ENCODE measurements at places on chromosomes 5 and 9.

- no peak for DNase-seq
Observed at GRCh38 chr9:76255781-76256455, 138.3 kb downstream of the RFK start.

DNA sequence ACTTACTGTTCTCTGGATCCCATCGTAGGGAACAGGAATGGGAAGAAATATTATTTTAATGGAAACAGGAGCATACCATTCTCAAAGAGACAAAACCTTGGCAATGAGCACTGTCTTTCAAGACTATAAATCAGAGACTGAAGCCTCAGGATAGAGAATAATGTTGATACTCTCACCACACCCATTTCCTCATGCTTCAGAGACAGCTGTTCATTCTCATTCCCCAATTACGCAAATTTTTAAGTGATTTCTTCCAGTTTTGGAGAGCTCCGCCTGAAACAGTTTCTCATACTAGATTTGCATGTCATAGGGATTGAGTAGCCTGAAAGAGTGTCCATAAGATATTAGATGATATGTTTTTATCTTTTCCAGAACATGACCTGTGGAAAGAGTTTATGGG is 290.5 kb upstream of the RASA1 start:
- DNase-seq, result no peak

GRCh38 chr5:119396030-119396664 is 40.3 kb downstream of the TNFAIP8 start:
- DNase-seq, result no peak

DNA sequence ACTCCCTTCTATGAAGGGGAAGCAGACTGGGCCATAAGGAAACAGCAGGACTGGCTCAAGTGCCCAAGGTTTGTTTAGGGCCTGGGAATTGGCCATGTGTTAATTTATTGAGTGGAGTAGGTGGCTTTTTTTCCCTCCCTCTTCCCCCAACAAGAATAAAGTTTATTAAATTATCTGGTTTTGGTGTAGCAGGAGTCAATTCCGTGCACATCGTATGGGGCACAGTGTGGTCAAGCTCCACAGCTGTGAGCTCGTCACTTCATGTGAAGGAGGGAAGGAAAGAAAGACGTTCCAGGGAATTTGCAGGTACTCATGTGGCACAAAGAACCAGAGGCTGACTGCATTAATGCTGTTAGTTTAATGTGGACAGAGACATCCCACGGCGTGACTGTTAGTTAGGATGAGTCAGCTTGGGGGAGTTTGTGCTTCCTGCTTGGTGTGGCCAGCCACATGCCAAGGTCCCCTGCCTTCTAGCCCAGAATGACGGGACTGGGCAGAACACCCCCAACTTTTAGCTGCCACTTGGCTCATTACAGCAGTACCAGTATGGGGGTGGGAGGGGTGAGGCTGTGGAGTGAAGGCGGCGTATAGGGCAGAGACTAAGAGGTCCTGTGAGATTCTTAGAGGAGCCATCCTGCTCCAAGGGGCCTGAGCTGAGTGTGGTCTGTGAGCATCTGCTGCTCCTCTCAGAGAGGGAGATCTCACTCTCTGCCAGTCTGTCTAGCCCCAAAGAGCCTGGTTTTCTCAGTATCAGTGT is 33.2 kb downstream of the CSF1R start:
- DNase-seq, result no peak

DNA sequence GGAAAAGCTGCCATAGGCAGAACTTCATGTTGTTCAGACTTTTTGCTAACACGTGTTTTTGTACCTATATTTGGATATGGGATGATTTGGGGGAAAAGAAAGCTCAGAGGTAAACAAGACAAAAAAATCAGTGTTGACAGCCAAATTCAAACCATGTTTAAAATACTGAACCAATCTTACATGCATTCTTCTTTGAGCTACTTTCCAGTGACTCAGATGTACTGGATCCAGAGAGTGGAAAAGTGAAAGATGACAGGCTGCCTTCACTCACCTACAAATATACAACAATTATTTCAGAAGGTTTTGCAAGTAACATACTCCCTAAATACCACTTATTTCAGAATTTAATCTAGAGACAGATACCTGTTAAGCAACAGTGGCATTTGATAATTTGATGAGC is 165.7 kb downstream of the MPDZ start:
- no peak for DNase-seq

GRCh38 chr5:180133060-180133459 is 61.5 kb upstream of the RNF130 start:
- no peak for DNase-seq

DNA sequence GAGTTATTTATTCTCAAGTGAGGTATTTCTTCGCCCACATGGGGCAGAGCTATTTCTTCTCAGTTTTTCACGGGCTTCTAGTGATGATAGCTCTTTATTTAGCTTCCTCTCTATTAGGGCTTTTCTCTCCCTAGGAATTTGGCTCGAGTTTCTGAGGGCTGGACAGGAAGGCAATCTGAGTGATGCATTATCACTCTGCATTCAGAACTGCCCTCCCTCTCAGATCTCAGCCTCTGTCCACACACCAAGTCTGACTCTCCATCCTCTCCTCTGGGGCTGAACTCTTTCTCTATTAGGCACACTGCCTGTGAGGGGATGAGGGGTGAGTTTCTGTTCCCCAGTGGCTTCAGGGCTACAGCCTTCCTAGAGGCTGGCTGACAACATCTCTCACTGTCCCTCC is 14.9 kb upstream of the SCAMP1 start:
- DNase-seq, result no peak

DNA sequence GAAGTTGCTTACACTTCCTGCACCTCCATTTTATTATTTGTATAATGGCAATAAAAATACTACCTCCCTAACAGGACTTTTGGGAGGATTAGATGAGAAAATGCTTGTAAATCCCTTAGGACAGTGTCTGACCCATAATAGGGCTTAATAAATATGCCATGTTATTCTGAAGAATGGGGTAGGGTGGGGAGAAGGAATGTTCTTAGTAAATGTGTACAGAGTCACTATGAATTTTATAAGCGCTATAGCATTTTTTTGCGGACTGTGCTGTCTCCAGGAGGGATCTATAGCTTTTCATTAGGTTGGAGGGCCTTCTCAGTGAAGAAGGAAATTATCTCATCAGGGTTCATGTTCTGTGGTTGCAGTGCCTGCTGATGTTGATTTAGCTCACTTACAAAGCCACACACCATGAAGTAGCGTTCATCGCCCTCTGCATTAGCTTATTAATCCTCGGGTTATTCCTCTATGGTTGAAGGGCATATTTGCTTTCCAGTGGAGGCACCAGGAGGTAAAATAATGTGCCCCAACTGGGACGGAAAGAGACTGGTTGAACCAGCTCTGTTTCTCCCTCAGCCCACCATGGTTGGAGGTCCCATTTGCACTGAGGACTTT is 497.1 kb downstream of the ARHGEF28 start:
- no peak for DNase-seq

GRCh38 chr5:30991462-30991861 is 202.0 kb upstream of the CDH6 start:
- DNase-seq, result no peak

DNA sequence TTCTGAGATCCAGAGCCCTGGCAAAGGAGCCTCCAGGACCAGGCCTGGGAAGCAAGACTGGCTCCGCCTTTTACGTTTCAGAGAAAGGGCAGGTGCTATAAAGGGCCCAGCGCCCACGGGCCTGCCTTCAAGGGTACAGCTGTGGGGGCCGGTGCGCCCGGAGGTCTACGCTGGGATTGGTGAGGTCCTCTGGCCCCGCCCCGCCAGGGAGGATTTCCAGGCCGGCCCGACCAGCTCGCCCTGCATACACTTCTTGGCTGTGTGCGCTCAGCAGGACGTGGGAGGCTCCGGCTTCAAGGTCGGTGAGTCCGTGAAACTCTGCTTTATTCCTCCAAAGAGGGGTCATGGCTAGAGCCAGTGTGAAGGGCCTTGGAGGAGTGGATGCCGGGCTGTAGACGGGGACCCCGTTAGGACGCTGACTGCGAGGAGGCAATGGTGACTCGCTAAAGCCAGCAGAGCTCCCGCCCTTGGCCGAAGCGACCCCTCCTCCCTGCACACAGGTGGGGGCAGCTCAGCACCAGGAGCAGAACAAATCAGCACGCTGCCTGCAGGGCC is at the start of gene CKMT2:
Gene CKMT2 (plus strand): TSS at position 243 of the 555 bp plus-strand sequence. CDS start 17,811 bp downstream, outside the sequence.
- DNase-seq, result no peak

DNA sequence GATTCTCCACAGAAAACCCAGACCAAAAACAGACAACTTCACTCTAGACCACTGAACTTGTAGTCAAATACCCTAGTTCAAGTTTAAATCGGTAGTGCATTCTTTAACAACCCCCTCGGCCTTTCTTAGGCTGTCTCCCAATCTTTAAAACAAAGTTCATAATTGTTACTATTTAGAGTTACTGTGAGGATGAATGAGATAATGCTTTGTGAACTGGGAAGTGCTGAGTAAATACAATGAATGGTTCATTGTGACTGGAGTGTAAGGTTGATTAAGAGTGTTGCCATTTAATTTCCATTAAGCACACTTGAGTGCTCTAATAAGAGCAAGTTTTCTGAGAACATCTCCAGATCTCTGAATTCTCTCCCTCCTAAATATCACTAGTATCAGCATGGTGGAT is 228.8 kb upstream of the PIK3R1 start:
- DNase-seq, result no peak

DNA sequence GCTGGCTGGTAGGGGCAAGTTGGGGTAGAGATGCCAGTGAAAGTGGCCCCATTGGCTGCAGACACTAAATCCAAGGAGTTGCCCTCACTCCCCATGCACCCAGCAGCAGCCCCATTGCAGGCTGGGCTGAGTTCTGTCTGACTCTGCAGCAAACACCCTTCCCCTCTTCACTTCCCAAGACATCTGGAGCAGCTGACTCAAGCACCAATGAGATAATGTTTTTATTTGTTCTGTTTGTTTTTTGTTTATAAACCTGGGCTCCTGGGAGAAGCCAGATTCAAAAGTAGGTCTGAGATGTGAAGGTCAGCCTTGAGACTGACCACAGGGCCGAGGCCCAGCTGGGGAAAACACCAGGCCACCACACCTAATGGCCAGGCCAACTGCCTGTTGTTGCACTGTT is 545.9 kb upstream of the KLF4 start:
- no peak for DNase-seq

- DNase-seq, result no peak
Observed at GRCh38 chr9:36136894-36137391, 410 bp downstream of the GLIPR2 start.

- DNase-seq, result no peak
Observed at GRCh38 chr9:72680593-72681282, 159.3 kb downstream of the TMC1 start.

- peak; percentile 7 for DNase-seq
Observed at GRCh38 chr5:172918421-172919371, 40.5 kb upstream of the RPL26L1 start.

DNA sequence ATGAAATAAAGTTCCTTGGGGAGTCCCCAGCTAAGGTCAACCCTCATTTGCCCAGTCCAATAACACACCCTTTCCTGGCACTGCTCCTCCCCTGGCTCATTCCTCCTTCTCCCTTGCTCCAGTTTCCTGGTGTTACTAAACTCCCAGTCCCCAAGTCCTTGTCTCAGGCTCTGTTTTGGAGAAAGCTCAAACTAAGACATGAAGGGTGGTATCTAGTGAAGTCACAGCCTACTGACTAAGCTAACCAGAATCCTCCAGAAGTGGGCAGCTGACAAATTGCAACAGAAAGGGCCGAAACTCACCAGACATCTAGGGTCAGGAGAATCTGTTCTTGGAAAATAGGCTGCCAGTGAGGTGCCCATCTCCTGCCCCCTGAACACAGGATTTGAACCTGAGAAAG is 118.7 kb upstream of the NEK6 start:
- no peak for DNase-seq

DNA sequence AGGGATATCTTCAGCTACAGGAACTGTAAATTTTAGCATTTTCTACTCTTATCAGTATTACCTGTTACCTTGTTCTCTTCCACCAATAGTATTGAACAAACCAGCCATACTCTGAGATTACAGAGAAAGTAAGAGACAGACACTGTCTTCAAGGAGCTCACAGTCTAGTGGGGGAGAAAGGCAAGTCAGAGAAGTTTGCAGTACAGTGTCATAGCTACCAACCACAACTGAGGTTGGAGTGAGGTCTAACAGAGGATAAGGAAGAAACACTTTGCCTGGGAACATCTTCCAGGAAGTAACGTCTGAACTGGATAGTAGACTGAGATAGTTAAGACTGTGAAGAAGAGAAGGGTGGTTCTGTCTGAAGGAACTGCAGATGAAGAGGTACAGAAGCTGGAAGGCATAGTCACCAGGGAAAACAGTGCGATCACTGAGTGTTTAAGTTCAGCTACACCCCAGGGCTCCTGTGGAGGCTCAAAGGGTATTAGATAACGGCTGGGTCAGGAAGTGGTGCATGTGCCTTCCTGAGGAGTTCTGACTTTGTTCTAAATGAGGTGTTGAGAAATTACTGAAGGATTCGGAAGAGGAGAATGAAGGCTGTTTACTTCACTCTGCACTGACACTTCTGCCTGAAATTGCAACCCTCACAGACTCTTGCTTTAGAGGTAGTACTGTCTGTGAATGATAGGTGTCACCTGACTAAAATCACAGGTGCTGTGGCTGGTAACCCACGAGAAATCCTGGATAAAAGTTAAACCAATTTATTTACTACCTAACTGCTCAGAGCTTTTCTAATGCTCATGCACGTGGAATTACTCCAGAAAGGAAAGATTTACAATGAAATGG is 841.6 kb downstream of the MAT2B start:
- no peak for DNase-seq

- DNase-seq, result peak; percentile 25
Observed at GRCh38 chr5:42756606-42757601, at the start of gene CCDC152. Gene CCDC152, plus strand, starts transcription at chr5:42756818. Its CDS starts 2,304 bp downstream, at chr5:42759122.

- no peak for DNase-seq
Observed at GRCh38 chr5:128762661-128763306, 202.5 kb upstream of the SLC27A6 start.

DNA sequence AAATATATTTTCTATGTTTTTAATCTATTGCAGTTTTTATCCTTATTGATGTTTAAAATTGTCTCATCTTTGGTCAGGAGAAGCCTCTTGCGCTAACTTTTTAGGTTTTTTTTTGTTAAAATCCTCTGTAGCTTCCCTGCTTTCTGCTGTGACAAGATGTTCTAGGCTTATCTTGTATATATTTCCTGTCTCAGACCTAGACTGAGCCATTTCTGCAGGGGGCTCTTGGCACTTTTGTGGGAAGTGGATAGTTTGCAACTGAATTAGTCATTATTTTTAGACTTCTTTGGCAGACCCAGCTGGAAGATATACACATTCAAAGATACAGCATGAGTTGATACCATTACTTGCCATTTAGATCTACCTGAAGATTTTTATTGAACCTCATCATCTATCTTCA is 28.8 kb downstream of the TCERG1 start:
- DNase-seq, result no peak

DNA sequence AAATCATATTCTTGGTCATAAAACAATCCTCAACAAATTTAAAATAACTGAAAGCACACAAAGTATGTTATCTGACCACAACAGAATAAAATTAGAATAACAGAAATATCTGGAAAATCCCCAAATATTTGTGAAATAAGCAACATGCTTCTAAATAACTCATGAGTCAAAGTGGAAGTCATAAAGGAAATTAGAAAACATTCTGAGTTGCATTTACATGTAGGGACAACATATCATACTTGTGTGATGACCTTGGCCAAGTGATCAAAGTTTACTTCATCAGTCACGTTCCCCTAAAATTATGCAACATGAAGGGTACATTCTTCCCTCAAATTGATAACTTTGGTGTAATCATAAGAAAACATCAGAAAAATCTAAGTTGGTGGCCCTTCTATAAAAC is 64.7 kb downstream of the CSF2 start:
- no peak for DNase-seq
